ENCODE measurements at places on chromosomes 5 and 9. TPM values are rescaled to one million over a fixed set of nuclear protein-coding genes. Genes with fewer than 3 reads are reported as not detected.

Gene PCDHGA9
- 12.5 TPM for total RNA-seq

Gene C5orf46
- 1.3 TPM for total RNA-seq

Gene ANKRD20A1
- total RNA-seq = 1.6 TPM

Gene PCDHA1
- 0.21 TPM for total RNA-seq

Gene CCL28
- total RNA-seq = 1.4 TPM

Gene CLIC3
- 3.6 TPM for total RNA-seq

Gene CCDC187
- total RNA-seq = 0.58 TPM

Gene EPB41L4A
- 49.4 TPM for total RNA-seq

Gene RGS3
- total RNA-seq = 52.4 TPM

Data from urinary bladder (tissue), 4 donors.